Glutamatergic neuron (in vitro differentiated cells): ENCODE measurements at places on chromosomes 16 and 17. TPM values are rescaled to one million over a fixed set of nuclear protein-coding genes. Genes with fewer than 3 reads are reported as not detected.

GRCh38 chr17:10394201-10394887 lies 21.5 kb upstream of the MYH13 start:
- DNase-seq, result peak; percentile 71

Gene ADAP2
- total RNA-seq, result 0.51 TPM

Gene VEZF1
- total RNA-seq, result 88.3 TPM

- peak; percentile 40 for DNase-seq
These were observed 142.2 kb downstream of the RAB11FIP4 start for GRCh38 chr17:31533546-31534155.

GRCh38 chr16:11990702-11991390 lies 14.3 kb downstream of the SNX29 start:
- no peak for DNase-seq

Gene PLXDC1
- not detected for total RNA-seq

DNA sequence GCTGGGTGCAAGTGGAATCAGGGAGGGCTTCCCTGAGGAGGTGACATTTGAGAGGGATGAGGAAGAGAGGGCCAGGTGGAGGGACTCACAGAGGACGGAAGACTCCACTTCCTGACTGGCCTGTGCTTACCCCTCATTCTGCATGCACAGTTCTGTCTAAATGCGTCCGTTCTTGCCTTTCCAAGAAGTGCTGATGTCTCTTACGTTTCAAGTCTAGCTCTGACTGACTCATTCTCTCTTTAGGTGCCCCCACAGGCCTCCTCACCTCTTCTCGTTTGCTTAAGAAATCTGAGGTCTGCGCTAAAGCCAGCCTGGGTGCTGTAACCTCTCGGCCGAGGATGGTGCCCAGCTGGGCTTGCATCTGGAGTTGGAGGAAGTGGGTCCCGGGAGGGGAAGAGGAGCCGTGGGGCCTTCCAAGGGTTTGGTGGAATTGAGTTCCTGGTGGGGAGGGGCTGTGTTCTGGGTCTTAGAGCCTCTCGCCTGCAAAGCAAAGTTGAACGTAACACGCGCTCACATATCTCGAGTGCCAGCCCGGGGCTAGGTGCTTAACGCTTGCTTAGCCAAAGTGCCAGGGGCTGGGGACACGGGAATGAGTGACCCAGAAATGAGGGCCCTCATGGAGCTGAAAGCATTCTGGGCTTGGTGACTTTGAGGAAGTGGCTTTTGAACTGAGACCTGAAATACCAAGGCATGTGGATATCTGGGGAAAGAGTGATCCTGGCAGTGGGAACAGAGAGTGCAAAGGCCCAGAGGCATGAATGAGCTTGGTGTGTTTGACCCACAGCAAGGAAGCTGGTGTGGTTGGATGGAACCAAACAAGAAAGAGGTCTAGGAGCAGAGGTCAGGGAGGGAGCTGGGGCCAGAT lies 4.8 kb downstream of the IL4R start:
- no peak for DNase-seq

- peak; percentile 92 for DNase-seq
These were observed 16.5 kb downstream of the CCDC102A start for GRCh38 chr16:57519796-57520360.

Gene TUBB3
- total RNA-seq, result 3,960 TPM

DNA sequence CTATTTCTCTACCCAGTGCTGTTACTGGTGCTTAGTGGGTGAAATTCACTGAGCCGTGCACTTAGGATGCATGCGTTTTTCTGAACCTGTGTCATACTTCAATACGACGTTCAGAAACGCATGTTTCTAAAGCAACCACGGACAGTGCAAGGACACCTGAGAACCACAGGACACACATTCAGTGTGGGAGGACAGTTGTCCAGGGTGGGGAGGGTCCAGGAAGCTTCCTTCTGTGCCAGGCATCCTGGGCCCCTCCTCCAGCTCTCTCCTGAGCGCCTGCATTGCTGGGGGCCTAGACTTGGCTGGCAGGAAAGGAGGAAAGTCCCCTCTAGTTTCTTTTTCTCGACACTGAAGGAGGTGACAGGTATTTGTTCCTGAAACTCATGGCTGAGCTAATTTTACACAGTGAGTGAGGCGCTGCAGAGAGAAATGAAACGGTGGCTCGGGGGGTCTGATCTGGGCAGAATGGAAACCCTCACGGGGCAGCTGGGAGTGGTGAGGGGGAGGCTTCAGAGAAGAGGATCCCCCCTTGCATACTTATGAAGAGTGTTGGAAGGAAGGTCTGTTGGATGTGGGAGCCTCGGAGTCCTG lies 89.9 kb downstream of the IRF8 start:
- DNase-seq, result no peak

DNA sequence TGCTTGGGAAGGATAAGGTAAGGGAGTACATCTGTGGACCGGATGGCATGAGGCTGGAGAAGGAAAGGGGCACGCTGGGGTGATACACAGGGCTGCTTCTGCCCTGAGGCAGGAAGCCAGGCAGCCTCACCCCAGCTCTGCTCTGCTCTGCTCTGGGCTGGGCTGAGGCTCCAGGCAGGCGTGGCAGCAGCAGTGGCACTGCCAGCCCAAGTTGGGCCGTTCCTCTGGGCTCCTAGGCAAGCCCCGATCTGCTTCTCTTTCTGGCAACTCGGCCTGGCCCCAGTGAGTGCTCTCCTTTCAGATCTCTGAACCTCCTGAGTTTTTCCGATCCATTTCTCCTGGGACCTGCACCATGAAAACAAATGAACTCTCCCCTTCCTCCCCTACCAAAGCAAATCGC lies 44.9 kb downstream of the VAC14 start:
- DNase-seq, result no peak

- DNase-seq, result no peak
These were observed 6.1 kb downstream of the CMTM1 start for GRCh38 chr16:66572356-66572755.

Gene PRAC2
- not detected for total RNA-seq

Gene G6PC1
- total RNA-seq, result not detected

- no peak for DNase-seq
These were observed 946.3 kb downstream of the KCNJ2 start for GRCh38 chr17:71115669-71115972.
